ENCODE measurements at places on chromosomes 6 and 20.

DNA sequence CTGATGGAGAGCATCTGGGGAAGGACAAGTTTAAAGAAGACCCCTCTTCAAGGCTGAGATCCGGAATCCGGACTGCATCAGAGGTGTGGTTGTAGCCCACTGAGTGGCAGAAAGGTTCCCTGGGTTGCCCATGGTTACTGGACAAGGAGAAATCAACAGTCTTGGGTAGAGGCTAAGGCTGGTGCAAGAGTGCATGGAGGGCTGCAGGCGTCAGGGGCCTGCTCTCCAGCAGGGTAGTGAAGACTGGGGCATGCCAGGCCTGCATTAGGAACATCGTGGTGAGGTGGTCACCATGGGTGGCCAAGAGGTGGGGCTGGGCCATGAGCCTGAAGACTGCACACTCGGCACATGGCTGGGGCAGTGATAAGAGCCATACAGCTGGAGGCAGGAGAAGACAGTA lies 91.2 kb downstream of the RNF182 start:
- H3K27ac ChIP-seq, result no peak overlapping the region
- no peaks in the 10 kb centered on the region for H3K4me1 ChIP-seq
- H3K4me3 ChIP-seq, result no peak overlapping the region
- no peaks in the 10 kb centered on the region for H3K27me3 ChIP-seq
- DNase-seq, result no peak
- no peaks in the 10 kb centered on the region for H3K36me3 ChIP-seq

GRCh38 chr6:89443658-89444057 lies 10.7 kb downstream of the ANKRD6 start:
- DNase-seq, result no peak
- no peak overlapping the region for H3K4me3 ChIP-seq
- H3K36me3 ChIP-seq, result no peaks in the 10 kb centered on the region
- no peaks in the 10 kb centered on the region for H3K4me1 ChIP-seq
- no peaks in the 10 kb centered on the region for H3K27me3 ChIP-seq
- no peak overlapping the region for H3K27ac ChIP-seq

DNA sequence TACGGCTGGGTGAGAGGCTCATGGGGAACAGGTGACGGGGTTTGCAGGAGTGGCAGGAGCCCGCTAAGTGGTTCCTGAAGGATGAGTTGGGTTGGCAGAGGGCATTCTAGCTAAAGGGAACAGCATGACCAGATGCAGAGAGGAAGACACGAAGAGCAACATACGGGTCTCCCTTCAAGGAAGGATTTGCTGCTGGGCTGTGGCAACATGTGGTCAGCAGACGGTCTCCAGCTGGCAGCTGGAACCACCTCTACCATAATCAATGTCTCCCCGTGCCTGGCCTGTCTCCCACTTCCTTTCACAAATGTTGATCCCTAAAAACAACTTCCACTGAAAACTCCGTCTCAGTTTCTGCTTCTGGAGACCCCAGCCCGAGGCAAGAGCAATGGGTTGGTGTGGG lies 80.6 kb upstream of the SULF2 start:
- no peaks in the 10 kb centered on the region for H3K4me1 ChIP-seq
- no peak overlapping the region for H3K27ac ChIP-seq
- H3K27me3 ChIP-seq, result peaks cover 43% of the 10 kb centered on the region
- no peak overlapping the region for H3K4me3 ChIP-seq

- DNase-seq, result no peak
- no peaks in the 10 kb centered on the region for H3K36me3 ChIP-seq
Measured at GRCh38 chr6:92756912-92757311, 662.4 kb downstream of the EPHA7 start.

GRCh38 chr6:45922728-45923351 lies 92.8 kb downstream of the CLIC5 start:
- H3K4me3 ChIP-seq, result no peak overlapping the region
- no peaks in the 10 kb centered on the region for H3K36me3 ChIP-seq
- DNase-seq, result peak; percentile 85
- no peaks in the 10 kb centered on the region for H3K27me3 ChIP-seq

- no peak for DNase-seq
- no peaks in the 10 kb centered on the region for H3K4me1 ChIP-seq
- no peak overlapping the region for H3K4me3 ChIP-seq
- no peak overlapping the region for H3K27ac ChIP-seq
- H3K27me3 ChIP-seq, result no peaks in the 10 kb centered on the region
Measured at GRCh38 chr6:158418501-158418900, 106.2 kb downstream of the TULP4 start.

GRCh38 chr6:42547407-42548329 lies 16.2 kb upstream of the UBR2 start:
- DNase-seq, result peak; percentile 98
- H3K27ac ChIP-seq, result peak overlapping the region; percentile 67
- no peaks in the 10 kb centered on the region for H3K36me3 ChIP-seq
- H3K4me3 ChIP-seq, result peak overlapping the region; percentile 24
- H3K27me3 ChIP-seq, result no peaks in the 10 kb centered on the region

DNA sequence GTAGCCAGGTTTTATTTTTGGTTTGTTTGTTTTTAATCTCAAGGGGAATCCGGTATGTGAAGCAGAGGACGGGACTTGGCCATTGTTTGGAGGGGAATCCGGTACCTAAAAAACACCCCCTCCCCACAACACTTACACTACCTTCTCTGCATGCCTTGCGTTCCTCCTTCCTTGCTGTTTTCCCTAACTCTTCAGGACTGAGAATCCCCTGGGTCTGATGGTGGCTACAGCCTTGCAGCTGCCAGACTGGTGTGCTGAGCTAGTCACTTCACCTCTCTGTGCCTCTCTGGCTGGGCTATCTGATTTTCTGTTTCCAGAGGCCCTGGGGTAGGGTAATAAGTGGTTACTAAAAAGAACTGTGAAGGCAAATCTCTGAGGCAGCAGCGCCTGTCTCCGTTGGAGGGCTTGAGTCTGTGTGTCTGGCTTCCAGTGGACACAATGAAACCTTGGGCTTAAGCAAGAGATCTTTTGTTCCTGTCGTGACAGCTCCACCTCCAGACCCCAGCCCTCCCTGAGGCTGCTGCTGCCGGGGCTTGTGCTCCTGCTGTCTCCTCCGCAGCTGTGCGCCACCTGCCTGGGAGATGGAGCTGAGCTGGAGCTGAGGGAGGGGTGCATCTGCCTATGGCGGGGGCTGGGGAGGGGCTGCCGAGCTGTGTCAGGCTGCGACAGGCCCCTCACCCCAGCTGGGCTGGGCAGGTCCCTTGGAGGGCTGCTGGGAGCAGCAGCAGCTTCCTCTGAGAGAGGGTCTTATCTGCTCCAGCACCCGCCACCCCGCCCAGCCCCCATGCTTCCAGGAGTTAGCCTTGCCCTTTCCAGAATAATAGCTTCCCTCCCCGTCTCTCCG lies 65.8 kb upstream of the CCDC167 start:
- H3K27ac ChIP-seq, result no peak overlapping the region
- peaks cover 47% of the 10 kb centered on the region for H3K4me1 ChIP-seq
- H3K27me3 ChIP-seq, result peaks cover 4% of the 10 kb centered on the region
- H3K36me3 ChIP-seq, result no peaks in the 10 kb centered on the region
- no peak for DNase-seq
- peak overlapping the region; percentile 44 for H3K4me3 ChIP-seq

DNA sequence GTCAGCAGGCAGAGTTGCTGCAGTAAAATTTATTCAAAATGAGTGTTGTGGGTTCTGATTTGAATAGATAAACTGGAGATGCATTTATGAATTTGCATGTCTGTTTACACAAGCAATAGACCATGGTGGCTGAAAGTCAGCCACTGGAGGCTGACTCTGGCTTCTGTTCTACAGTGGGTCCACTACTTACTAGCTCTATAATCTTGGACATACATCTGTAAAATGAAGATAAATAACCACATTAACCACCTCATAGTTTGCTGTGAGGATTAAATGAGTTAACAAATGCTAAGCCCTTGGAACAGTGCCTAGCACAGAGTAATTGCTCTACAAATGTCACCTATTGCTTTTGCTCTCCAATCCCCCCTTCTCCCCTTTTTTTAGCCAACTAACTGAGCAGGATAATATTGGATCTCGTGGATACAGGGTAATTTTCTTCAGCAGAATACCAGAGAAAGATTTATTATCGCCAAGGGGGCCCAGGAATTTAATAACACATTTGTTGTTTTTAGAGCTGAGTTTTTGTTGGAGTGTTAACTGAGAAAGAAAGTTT lies 1.4 kb upstream of the PM20D2 start:
- DNase-seq, result no peak
- no peak overlapping the region for H3K27ac ChIP-seq
- H3K27me3 ChIP-seq, result no peaks in the 10 kb centered on the region
- H3K4me3 ChIP-seq, result no peak overlapping the region

DNA sequence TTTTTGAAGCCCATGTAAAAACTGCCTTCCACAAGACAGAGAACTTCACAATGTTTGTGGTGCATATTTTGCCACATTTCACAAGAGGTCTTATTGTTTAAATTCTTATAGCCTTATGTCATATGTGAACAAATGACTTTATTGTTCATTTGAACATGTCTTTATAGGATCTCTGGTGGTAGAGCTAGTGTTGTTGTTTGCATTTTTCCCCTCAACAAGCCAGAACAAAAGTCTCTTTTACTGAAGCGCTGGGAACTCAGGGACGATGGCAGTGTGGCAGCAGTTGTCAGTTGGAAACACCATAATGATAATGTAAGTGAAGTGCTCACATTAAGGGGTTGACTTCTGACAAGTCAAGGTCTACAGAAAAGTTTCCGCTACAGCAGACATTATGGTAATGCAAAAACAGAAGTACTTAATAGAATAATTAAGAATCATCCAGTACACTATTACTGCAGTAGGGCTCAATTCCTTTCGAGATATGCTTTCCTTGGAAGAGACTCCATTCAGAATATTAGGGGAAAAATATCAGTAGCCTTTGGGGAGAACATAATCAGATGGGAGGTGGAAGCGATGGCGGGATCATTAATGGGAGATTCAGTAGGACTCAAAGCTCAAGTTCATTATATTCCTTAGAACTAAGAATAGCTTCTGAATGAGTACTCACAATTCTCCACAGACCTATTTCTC lies 180.0 kb downstream of the GJA10 start:
- H3K36me3 ChIP-seq, result no peaks in the 10 kb centered on the region
- no peaks in the 10 kb centered on the region for H3K4me1 ChIP-seq
- H3K27me3 ChIP-seq, result no peaks in the 10 kb centered on the region
- DNase-seq, result no peak
- H3K4me3 ChIP-seq, result no peak overlapping the region

- H3K36me3 ChIP-seq, result no peaks in the 10 kb centered on the region
- no peak for DNase-seq
- H3K4me1 ChIP-seq, result no peaks in the 10 kb centered on the region
- H3K4me3 ChIP-seq, result no peak overlapping the region
- H3K27me3 ChIP-seq, result no peaks in the 10 kb centered on the region
Measured at GRCh38 chr6:36924131-36924530, 30.4 kb upstream of the PI16 start.

DNA sequence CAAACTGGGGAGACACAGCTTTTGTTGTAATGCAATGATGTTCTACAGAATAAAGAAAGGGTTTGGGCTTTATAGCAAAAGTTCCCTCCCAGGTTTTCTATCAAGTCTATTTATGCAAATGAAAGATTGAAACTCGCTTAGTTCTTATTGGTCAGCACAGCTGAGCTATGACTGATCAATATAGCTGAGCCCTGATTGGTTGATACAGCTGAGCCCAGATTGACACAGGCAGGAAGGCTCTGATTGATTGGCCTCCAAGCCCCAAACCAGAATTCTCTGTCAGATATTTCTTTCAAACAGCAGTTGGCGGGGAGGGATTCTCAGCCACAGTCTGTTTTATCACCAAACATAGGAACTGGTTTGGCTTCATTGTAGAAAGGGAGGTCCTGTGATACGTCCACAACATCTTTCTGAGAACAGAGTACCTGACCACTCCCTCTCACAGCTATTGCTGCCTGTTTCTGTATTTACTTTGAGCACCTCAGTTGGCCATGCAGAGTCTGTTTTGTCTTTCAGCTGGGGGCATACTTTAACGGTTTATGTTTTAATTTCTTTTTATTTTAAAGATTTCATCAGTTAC lies 223.5 kb downstream of the PACRG start:
- no peaks in the 10 kb centered on the region for H3K36me3 ChIP-seq
- H3K27ac ChIP-seq, result no peak overlapping the region
- no peaks in the 10 kb centered on the region for H3K4me1 ChIP-seq

DNA sequence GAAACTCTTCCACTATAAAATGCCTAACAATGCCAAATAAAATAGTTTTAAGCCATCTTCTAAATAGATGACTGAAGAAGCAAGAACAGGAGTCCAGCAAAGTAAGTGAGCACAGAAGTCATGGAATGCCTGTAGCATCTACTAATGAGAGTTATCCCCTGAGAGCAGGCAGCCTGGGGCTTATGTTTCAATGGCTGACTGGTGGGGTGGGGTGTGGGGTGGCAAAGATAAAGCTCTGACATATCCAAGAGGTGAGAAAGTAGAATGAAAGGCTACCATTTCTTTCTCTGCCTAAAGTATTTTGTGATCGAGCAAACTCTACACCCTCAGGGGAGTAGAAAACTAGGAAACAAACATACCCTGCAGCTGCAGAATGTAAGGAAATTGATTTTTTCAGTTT lies 348.8 kb downstream of the TFAP2B start:
- H3K36me3 ChIP-seq, result no peaks in the 10 kb centered on the region
- H3K27me3 ChIP-seq, result no peaks in the 10 kb centered on the region
- no peak overlapping the region for H3K27ac ChIP-seq
- no peaks in the 10 kb centered on the region for H3K4me1 ChIP-seq
- no peak for DNase-seq
- no peak overlapping the region for H3K4me3 ChIP-seq

DNA sequence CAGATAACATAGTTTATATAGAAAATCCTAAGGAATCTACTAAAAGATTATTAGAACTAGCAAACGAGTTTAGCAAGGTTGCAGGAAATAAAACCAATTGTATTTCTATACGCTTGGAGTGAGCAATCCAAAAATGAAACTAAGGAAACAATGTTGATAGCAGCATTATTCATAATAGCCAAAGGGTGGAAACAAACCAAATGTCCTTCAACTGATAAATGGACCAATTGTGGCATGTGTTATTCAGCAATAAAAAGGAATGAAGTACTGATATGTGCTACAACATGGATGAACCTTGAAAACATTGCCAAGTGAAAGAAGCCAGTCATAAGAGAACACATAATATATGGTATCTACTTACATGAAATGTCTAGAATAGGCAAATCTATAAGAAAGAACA lies 101.0 kb upstream of the VSTM2L start:
- no peak overlapping the region for H3K4me3 ChIP-seq
- H3K27ac ChIP-seq, result peak overlapping the region; percentile 59
- H3K27me3 ChIP-seq, result no peaks in the 10 kb centered on the region
- peaks cover 63% of the 10 kb centered on the region for H3K36me3 ChIP-seq
- no peak for DNase-seq
- peaks cover 27% of the 10 kb centered on the region for H3K4me1 ChIP-seq
